ENCODE measurements at places on chromosomes 11 and 22.
A peak's percentile ranks its signal among the peaks of the same experiment; 100 is the strongest.

- DNase-seq, result no peak
Observed at GRCh38 chr22:40898850-40899357, 37.0 kb upstream of the DNAJB7 start.

GRCh38 chr11:4044976-4045646 is 49.5 kb upstream of the RRM1 start:
- no peak for DNase-seq

DNA sequence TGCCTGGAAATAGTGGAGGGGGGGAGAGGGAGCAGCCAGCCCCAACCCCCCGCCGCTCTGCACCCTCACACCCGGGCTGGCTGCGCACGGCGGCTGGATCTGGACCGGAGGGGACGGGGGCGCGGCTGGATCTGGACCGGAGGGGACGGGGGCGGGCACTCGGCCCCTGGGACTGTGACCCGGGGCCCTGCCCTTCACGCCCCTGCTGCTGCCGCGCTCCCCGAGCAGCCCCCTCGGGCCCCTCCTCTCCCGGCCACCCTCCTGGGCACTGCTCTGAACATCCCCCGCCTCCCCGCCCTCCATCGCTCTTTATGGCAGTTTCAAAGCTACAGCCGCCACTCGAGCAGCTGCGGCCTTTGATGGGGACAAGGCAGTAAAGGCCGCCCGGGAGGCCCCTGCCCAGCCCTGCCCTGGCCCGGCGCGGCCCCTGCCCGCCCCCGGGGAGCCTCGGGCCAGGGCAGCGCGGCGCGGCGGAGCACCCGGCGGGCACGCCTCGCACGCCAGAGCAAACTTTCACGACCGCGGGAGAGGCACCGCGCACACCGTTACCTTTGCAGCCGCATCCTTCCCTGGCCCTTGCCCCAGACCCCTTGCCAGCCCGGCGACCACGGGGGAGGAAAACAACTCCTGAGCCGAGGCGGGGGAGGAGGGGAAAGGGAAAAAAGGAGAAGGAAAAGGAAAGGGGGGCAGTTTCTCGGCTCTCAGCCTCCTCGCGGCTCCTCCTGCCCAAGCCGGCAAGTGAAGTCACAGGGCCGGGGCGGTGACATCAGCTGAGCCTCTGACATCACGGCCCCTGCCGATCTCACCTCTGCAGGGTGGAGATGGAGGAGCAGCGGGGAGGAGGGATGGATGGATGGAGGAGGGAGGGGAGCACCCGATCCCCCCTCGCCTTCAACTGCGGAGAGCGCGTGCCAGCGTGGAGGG is 13.1 kb upstream of the TCF20 start:
- DNase-seq, result no peak

- peak; percentile 72 for DNase-seq
Observed at GRCh38 chr11:75204685-75205563, 35.6 kb upstream of the TPBGL start.

DNA sequence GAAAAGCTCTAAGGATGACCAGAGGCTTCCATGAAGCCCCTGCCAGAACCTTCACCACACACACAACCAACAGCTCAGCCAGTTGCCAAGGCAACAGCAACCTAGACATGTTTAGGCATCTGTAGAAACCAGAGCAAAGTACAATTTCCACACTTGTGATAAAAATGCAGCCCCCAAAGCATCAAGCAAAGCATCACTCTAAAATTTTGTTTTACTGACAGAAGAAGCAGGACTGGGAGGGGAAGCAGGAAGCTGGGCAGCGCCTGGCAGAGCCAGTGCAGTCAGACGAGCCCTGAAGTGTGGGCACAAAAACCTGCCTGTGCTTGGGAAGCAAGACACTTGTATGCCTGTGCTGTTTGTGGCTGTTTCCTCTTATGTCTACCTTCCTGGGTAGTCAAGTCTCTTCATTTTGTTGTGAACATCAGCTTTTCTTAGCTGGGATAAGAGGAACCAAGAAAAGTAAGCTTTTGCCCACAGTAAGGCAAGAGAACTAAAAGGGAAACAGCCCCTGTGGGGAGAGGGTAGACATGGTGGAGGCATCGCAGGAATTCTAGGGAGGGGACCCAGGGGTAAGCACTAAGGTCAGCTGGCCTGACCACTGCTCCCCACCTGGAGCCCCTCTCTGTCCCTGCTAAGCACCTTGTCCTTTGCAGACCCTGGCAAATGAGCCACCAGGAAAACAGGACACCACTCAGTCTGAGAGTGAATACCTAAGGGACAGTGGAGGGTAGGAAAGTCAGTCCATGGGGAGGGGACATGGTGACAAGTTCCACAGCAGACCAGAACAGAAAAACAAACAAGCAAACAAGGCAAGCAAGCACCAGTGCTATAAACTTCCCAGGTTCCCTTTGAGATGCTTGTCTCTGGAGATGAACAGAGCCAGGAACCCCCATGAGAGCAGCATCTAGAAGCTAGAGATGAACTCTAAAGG is 13.4 kb downstream of the PACSIN2 start:
- DNase-seq, result no peak

DNA sequence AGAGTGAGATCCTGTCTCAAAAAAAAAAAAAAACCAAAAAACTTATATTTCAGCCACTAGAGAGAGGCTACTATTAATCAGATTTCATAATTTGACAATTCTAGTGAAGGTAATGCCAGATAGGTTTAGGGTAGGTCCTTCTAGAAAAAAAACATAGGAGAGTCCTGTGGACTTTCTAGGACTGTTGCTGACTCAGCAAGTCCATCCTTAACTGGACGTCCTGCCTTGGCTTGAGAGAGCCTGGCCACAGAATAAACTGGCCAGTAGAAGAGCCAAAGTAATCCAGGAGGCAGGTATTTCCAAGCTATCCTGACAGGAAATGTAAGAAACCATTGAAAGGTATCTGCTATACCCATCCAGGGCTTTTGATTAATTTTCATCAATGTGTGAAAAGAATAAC is 64.6 kb downstream of the TRIM44 start:
- DNase-seq, result no peak

DNA sequence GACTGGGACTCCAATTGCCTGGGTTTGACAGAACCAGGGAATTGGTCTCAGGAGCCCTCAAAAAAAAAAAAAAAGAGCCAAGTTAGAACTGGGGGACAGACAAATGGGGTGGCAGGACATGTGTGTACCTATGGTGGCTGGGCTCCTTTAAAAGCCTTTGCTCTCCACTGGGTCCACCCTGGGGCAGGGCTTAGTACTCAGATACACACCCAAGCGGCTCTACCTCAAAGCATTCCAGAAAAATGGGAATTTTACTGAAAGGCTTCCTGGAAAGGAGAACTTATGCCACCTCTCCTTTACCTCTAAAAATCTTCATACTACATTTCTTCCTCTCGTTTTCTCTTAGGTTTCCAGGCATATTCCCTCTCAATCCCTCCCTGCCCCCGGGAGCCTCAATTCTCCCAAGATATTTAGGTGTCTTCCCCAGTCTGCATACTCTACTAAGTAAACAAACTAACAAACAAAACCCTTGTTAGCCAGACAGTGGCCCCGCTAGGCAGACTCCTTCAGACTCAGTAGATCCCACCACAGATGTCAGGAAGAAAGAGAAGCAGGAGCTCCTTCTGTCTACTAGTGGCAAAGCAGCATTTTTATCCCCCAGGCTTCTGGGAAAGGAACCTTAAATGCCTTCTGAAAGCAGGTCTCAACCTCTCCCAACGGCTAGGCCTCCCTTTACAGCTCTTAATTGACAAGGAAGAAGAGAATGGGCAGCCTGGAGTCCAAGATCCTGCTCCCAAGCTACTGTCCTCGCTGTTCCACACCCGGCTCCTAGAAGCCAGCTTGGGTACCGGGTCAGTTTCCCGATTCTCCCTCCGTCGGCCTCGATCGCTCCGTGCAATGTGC is 653 bp downstream of the PCSK7 start:
- DNase-seq, result no peak

- DNase-seq, result no peak
Observed at GRCh38 chr11:64863391-64864060, 14.9 kb downstream of the EHD1 start.

DNA sequence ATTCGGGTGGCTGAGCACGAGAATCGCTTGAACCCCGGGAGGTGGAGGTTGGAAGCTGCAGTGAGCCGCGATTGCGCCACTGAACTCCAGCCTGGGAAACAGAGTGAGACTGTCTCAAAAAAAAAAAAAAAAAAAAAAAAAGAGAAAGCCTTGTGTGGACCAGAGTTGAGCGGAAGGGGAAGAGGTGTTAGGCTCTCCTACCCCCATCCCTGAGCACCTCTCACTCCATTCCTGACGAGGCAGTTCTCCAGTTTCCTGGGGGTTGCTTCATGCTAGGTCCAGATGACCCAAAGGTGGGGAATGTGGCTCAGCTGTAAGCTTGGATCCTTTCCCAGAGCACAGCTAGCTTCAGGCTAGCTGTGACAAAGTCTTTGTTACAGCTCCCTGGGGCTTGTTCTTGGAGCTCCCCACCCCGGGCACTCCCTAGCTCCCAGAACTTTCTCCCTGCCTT is 8.8 kb upstream of the DNAL4 start:
- no peak for DNase-seq
